ENCODE measurements at places on chromosomes 2 and 18.

GRCh38 chr2:229566370-229566769 lies 148.0 kb downstream of the DNER start:
- DNase-seq: no peak

DNA sequence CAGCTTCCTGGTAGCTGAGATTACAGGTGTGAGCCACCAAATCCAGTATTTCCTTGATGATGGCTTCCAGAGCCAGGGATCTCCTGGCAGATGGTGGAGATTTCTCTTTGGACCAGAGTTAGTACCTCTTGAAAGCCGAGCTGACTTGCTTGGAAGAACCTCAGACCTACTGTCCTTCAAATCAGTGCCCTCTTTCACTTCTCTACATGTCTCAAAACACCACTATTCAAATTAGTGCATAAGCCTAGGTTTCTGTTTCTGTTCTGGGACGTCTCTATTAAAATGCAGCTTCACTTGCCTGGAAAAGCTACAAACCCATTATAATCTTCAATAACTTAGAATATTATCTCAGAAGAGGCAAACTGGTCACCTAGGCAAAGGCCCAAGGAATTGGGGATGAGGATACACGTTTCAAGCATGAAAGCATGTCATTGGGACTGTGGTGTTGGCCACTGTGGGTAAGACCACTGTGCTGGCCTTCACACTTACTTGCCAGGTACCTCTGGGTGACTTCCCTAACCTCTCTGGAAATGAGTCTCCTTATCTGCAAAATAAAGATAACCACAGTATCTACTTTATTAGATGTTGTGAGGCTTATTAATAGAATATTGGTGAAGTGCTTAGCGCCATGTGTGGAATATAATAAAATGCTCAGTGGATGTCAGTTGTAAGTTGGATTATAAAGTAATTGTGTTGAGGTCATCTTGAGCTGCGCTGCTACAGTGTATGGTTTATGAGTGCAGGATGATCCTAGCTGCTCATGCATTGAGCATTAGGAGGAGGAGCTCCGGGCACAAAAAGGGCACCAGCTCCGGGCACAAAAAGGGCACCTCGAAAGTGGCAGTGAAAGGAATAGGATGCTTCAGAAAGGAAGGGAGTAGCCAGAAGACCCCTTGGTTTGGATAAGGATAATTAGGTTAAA lies 84.5 kb downstream of the DOCK10 start:
- DNase-seq: no peak

DNA sequence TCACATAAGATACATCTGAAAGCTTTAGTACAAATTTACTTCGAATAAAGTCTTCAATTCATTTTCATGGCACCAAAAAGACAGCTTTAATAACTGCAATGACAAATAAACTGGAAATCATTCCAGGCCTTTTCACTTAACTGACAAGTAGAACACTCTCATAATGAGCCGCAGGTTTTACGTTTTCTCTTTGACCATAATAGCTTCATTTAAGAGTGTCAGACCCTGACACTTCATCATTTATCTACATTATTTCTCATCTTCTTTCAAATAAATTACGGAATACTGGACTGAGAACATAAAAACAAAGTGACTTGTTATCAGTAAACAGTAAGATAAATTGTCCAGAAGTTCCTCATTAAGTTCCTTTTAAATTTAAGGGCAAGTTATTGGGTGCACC lies 1252.9 kb upstream of the ACVR2A start:
- DNase-seq: no peak

DNA sequence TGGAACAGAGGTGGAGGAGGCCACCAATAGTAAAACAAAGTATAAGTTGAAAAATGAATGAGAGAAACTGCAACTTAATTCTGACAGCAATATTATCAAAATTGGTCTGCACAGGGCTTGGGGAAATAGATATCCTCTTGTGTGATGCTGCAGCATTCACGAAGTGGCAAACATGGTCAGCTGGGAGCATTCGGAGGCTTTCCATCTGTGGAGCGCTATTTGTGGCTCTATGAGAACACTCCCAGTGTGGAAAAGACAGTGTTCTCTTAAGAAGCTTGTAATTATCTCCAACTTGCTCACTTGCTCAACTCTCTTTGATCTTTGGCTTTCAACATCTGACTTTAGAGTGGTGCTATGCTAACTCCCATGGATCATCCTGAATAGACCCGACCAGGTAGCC lies 3.1 kb upstream of the FLACC1 start:
- DNase-seq: no peak

GRCh38 chr2:221943076-221943810 lies 355.6 kb downstream of the PAX3 start:
- no peak for DNase-seq

DNA sequence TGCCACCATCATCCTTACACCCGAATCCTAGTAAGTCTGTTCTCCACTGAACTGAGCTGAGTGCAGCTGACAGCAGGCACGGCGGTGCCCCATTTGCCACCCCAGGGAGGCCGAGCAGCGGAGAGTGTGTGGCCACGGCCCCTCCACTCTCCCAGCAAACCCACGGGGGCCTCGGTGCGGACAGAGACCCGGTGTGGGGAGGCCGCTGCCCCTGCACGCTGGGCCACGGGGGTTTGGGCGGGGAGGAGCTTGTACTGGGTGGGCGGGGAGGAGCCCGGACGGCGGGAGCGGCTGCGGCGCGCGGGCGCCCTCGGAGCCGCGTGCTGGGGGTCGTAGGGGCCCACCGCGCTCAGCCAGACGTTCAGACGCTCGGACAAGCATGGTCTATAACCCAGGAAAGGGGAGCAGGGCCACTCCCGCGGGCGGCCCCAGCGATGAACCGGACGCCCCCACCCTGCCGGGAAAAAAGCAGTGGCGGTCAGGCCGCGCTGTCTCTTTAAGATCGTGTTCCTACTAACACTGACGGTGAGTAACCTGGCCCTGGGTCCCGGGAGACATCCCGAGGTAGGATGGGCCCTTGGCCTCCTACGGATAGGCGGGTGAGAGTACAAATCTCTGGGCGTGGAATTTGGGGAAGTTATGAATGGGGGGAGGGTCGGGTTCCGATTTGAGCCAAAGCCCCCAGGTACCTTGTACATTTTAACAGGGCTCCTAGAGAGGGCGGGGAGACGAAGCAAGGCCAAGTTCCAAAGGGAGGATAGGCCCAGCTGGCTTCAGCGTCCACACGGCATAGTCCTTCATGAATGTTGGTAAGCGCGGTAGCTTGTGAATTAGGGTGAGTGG lies at the start of gene ITPRIPL1:
TSS of gene ITPRIPL1 (plus strand) at position 277 of the 843 bp plus-strand sequence. CDS start at position 800, 523 bp downstream.
- DNase-seq: peak; percentile 52

DNA sequence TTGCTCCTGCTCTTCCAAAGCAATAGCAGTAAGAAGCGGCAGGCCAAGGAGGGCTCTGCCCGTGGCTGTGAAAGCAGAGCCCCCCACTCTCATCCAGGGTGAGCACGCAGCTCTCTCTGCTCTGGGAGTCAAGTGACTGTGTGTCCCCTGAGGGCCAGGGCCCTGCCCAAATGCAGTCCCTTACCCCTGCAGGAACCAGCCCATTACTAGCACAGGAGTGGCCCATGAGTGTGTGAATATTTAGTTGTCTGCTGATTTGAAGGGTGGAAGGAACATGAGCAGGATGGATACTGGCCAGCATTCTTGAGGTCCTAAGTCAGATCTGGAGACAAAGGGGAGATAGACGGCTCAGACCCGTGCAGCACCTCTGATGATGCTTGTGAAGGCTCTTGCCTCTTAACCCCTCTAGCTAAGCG lies 69.7 kb upstream of the FOSL2 start:
- no peak for DNase-seq

DNA sequence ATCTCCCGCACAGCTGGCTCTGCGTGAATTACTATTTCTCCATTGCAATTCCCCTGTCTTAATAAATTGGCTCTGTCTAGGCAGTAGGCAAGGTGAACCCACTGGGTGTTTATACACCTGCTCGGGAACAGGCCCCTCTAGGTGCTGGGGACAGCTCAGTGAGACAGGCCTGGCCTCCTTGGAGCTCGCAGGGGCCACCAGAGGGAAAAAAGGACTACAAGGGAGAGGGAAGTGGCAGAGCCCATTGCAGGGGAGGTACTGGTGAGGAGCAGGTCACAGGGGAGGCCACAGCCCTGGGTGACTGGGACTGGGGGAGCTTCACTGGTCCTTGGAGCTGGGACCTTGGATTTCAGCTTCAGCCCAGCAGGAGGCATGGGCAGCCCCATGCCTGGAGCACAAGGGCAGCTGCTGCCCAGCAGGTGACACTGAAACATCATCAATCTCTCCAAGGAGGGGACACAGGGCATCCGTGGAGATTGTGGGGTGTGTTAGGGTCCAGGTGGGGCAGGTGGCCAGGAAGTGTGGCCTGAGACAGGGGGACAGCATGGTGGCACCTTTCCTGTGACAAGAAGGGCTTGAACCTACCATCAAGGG lies 31.2 kb downstream of the NGEF start:
- DNase-seq: no peak

- DNase-seq: no peak
Measured at GRCh38 chr2:192016265-192016664, 169.4 kb upstream of the CAVIN2 start.
